ENCODE measurements at places on chromosomes 7 and 10.
A peak's percentile ranks its signal among the peaks of the same experiment; 100 is the strongest.

GRCh38 chr7:26307226-26307625 lies 15.6 kb downstream of the SNX10 start:
- DNase-seq: no peak

GRCh38 chr7:150322833-150323681 lies at the start of the genes ACTR3C and LRRC61:
Gene ACTR3C (minus strand): TSS chr7:150323545. CDS start chr7:150295296, 28,249 bp downstream.
Gene LRRC61 (plus strand): TSS chr7:150323355. CDS start chr7:150336862, 13,507 bp downstream.
- peak; percentile 40 for DNase-seq

GRCh38 chr10:131930150-131930549 lies 29.3 kb downstream of the PPP2R2D start:
- no peak for DNase-seq

DNA sequence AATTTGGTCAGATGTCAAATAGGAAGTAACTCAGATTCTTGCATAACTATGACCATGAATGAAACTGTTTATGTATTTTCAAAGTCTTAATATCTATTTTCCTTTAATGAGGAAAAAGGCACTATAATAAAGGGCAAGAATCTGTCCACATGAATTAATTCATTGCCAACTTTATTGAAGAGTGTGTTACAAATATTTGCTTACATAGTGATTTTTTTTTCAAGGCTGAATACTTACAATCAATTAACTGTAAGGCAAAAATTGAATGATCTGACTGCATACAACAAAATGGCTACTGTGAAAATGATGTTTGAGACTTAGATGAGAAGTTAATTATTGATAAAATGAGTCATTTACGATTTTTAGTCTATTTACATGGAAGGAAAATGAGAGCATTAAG lies 475.0 kb downstream of the DNAJB9 start:
- no peak for DNase-seq

DNA sequence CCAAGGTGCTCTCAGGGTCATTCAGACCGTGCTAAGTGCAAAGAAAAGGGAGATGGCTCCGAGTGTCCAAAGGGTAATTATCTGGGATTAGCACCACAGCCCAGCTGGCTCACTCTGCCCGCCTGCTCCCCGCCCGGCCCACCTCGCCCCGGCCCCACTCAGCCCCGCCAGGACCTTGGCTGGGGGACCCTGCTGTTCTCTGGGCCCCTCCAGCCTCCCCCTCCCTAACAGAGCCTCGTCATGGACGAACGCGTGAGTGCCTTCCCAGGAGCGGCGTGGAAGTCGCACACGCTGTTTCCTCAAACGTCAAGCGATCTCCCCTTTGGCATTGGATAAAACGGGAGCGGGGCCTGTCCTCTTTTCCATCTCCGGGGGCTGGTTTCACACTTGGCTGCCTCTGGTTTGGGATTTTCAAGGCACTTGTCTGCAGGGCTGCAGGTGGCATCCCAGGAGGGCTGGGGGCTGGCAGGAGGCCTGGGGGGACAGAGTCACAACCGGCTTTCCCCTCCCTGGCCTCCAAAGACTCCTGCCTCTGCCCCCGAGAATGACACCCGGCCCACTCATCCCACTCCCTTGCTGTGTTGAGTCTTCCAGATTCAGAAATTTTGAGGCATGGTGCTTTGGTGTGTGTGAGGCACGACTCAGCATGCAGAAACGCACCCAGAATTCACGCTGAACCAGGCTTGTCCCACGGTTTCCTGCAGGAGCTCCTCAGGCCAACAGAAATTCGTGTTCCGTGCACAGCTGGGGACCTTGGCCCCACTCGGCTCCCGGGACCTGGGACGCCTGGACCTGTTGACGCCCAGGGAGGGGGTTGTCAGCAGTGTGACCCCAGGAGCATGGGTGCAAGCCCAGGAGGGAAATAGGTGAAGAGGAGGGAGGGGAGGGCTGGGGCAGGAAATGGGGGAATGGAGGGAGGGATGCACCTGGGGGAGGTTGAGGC lies 110.0 kb downstream of the PDGFA start:
- DNase-seq: no peak

- DNase-seq: no peak
Observed at GRCh38 chr7:12549106-12549505, 21.4 kb upstream of the SCIN start.

- no peak for DNase-seq
Observed at GRCh38 chr7:76343294-76343930, 15.4 kb downstream of the YWHAG start.

DNA sequence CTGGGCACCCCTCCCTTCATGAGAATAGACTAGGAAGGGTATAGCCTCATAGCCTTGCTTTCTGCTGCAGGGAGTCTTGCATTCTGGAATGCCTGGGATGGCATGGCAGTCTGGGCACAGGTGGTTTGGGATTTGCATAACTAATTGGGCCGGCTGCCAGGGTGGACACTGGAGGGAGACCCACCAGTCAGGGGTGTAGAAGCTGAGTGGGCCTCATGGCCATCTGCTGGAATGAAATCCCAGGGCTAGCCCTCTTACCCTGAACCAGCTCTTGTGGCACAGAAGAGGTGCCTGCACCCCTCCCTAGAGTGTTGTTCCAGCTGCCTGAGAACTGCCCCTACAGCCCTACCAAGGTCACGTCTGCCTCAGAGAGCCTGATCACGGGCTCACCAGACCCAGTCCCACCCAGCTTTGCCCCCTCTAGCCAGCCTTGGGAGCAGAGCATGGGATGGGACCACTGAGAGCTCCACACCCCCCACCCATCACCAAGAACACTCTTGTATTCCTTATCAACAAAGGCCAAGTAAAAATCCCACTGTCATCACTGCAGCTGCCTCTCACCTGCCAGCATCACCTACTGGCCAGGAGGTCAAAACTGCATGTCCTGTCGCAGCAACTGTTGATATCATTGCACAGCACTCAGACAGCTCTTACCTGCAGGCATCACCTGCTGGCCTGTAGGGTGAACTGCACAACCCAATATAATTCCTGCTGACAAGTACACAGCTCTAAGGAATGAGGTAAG lies 148.9 kb downstream of the ZEB1 start:
- DNase-seq: no peak

DNA sequence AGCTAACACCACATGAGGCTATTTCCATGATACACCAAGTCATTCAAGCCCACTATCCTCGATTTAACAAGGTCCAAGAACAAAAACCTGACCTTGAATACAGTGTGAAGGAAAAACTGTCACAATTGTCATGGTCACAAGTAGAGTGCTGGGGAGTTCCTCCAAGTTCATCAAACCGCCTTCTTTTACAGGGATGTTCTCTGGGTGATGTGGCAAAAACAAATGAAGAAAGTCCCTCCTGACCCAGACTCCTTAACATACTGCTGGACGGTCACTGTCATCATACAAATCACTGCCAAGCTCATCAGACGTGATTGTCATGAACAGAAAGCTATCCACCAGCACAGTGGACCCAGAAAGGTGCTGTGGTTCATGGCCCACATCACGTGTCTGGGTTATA lies 28.9 kb downstream of the HIPK2 start:
- no peak for DNase-seq

- no peak for DNase-seq
Observed at GRCh38 chr10:4683137-4683536, 142.9 kb upstream of the AKR1E2 start.

- DNase-seq: no peak
Observed at GRCh38 chr7:34567906-34568305, 90.1 kb upstream of the NPSR1 start.

DNA sequence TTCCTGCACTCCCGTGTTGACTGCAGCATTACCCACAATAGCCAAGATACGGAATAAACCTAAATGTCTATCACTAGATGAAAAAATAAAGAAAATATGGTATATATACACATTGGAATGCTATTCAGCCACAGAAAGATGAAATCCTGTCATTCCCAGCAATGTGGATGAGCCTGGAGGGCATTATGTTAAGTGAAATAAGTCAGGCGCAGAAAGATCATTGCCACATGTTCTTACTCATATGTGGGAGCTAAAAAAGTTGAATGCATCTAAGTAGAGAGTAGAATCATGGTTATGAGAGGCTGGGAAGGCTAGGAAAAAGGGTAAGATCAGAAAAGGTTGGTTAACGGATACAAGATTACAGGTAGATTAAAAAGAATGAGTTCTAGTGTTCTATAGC lies 219.1 kb upstream of the MKI67 start:
- DNase-seq: no peak

DNA sequence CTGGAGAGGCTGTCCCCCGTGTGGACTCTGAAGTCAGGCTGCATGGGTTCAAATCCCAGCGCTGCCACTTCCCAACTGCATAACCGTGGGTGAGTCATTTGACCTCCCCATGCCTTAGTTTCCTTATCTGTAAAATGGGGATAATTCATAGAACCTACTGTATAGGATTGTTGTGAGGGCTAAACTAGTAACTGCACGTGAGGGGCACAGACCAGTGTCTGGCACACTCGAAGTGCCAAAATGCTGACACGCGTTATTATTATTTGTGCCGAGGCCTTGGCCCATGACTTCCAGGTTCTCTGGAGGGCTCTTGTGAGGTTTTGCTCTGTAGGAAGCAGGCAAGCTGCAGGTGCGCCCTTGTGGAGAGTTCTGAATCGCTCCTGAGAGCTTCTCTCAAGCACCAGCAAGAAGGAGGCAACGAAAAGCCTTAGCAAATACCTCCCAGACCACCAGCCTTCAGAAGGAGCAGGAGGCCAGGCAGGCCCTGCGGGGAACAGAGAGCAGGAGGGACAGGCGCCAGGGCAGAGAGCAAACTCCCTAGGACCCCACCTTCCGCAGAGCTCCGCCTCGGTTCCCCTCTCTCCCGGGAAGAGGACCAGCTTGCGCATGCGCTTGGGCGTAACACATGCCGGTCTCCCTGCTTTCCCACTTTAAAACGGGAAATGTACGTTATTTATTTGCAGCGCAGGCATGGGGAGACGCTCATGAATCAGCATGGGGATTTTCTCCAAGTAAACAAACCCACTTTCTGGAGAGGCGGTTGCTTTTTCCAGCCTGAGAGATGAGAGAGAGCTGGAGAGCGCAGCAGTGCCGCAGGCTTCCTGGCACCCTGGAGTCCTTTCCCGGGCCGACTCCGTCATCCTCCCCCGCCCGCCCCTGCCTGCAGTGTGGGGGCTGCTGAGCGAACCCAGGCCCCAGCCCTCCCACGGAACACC lies 39.6 kb downstream of the SORCS3 start:
- DNase-seq: no peak

DNA sequence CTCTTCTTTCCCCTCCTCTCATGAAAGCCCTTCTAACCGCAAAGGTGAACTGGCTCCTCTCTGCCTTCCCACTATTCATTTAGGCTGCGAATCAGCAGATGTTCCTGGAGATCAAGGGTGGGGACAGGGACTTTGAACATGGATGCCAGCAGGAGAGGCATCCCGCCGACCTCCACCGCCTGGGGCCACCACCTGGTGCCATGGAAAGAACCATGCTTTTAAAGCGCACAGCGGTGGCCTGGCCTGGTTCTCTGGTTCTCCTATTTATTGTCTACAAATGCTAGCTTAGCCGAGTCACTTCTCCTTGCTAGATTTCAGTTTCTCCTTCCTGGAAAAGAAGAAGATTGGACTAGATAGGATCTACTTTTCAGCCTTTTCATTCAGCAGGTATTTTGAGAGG lies 43.2 kb upstream of the KCNMA1 start:
- DNase-seq: no peak

GRCh38 chr7:134502463-134503371 lies 24.6 kb upstream of the AKR1B10 start:
- DNase-seq: no peak

DNA sequence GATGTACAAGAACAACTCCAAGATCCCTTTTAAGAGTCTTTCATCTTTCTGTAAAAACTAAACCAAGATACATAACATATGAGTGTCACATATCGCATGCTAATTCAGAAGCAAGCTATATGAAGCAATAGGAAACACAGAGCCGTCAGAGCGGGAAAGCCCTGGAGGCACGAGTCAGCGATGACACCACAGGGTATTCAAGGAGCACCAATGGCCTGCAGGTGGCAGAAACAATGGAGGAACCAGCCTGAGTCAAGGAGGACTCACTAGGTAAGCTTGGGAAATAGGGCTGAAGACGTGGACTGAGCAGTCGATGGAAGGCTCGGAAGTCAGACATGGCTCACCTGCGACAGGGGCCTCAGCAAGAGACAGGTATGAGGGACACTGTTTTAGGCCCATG lies 214.4 kb downstream of the FAM107B start:
- DNase-seq: no peak

DNA sequence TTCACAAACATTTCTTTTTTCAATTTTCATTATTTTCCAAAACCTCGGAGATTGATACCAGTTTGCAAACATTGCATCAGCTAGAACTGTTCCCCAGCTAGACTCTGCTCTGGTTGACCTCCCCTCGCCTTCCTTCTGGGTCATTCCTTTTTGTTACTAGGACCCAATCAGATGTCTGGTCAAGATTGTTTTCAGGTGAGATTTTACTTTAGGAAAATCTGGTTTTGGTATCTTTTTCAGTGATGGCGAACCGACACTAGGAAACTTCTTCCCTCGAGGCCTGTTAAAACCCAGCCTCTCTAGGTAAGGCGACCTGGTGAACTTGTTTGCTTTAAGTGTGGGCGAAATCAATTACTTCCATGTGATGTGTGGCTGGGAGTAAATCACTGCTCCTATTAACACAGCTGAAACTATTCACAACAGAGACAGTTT lies 8.4 kb downstream of the PROSER2 start:
- DNase-seq: no peak

DNA sequence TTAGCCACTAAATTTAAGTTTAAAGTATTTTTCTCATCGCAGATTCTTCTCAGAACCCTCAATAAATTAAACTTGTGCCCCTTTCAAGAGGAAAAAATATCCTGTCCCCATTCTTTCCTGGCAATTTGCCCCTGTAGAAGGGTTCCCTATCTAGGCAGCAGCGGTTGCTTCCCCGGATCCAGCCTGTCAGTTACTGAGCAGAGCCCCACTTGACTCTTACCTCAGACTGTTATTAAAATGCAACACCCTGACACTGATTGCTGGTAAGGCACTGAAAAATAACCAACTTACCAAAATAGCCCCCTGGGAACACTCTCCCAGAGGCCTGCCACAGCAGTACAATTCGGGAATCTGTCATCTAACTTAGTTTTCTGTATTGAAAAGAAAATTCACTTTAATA lies 13.9 kb downstream of the LMTK2 start:
- no peak for DNase-seq

DNA sequence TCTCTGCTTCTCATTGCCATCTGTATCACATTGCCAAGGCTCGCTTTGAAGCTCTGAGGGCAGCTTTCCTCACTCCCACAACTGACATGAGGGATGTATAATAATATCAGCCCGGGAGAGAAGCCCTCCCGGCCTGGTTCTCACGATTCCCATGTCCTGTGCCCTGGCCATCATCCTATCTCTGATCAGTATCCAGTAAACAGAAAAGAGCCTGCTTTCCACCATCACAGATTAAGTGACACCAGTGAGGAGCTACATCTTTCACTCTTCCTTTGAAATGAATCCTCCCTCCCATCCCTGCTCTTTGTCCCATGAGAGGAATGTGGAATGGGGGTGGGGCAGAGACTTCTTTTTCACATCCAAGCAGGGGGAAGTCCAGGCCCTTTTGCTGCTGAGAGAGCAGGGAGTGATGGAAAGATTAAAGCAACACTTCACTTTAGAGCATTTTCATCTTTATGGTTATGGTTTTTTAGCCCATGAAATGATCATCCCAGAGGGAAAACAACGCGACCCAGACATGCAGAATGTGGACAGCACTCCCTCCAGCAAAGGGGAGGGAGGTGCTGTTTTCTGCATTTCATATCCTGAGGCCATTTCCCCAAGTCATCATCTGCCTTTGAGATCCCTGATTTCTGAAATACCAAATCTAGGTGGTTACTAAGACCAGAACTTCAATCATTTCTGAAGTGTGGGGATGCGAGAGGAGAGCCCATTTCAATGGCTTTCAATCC lies 84.6 kb upstream of the LYZL1 start:
- no peak for DNase-seq

- no peak for DNase-seq
Observed at GRCh38 chr7:120876922-120877321, 19.0 kb upstream of the TSPAN12 start.

Measured in CD4-positive, alpha-beta memory T cell (primary cell).